ENCODE measurements at places on chromosomes 13 and 19.

- no peak for DNase-seq
Observed at GRCh38 chr19:10087296-10088061, 1.4 kb downstream of the SHFL start.

- no peak for DNase-seq
Observed at GRCh38 chr13:109816112-109816807, 29.9 kb upstream of the IRS2 start.

- no peak for DNase-seq
Observed at GRCh38 chr13:24153979-24154701, 6.4 kb upstream of the SPATA13 start.

DNA sequence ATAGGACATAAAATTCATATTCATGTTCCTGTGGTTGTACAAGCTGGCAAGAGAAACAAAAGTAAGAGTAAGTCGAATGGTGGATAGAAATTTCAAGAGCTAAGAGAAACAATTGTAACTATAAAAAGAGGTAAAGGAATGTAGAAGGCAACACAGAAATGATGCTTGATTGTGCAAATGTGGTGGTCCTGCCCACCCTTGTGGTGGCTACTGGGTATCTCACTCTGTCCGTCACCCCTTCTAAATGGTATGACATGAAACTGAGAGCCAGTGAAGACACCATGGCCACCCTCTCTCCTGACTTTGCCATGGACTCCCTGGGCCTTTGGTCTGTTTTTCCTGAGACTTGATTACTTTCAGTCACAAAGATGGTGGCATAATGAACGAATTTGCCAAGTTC is 925.9 kb upstream of the SLITRK6 start:
- DNase-seq = no peak

GRCh38 chr13:58619396-58620113 is 988.0 kb downstream of the PCDH17 start:
- no peak for DNase-seq

GRCh38 chr13:22189176-22190048 is 518.5 kb downstream of the FGF9 start:
- no peak for DNase-seq

DNA sequence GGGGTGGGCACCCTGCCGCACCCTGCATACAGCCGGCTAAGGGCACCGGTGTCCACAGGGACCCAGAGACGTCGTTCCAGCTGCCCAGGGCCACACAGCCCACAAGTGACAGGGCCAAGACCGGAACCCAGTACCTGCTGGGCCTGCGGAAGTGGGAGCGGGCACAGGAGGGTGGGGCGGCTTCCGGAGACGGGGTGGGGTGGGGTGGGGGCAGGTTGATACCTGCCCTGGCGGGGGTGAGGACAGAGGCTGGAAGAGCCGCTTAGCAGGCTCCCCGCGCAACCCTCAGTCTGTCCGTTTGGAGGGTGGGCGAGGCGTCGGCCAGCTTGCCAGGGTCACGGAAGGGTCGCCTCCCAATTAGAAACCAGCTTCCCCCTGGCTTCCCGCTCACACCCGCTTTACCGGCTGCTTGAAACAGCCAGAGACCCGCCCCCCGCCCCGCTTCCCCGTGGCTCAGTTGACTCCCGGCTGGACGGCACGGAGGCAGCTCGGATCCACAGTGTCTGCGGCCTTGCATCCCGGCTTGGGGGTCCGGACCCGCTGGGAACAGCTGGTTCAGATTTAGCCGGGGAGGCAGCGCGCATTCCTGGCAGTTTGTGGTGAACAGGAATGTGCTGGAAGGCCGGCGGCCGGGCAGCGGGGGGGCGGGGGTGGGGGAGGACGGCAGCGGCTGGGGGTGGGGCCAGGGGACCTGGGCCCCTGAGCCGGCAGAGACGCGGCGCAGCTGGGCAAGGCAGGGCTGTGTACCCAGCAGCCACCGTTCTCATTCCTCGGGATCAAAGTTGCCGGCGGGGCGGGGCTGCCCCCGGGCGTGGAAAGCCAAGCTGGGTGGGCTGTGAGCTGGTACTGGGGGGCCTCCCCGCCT is 1.9 kb downstream of the CNN2 start:
- DNase-seq = no peak

DNA sequence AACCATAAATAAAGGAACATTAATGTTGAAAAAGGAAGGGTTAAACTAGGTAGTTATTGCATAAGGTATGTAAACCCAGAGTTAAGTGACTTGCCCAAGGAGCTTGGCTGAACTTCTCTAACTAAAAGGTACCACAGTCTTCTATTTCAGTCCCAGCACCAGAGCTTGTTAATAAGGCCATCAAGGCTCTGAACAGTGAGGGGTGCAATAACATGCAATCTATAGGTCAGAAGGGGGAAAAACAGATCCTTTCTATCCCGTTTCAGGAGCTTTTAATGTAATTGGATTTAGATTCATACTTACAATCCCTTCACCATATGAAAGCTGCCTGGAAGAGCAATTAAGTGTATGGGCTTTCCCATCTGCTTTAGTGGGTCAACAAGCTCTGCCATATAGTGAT is 441.5 kb upstream of the SPRY2 start:
- DNase-seq = no peak

DNA sequence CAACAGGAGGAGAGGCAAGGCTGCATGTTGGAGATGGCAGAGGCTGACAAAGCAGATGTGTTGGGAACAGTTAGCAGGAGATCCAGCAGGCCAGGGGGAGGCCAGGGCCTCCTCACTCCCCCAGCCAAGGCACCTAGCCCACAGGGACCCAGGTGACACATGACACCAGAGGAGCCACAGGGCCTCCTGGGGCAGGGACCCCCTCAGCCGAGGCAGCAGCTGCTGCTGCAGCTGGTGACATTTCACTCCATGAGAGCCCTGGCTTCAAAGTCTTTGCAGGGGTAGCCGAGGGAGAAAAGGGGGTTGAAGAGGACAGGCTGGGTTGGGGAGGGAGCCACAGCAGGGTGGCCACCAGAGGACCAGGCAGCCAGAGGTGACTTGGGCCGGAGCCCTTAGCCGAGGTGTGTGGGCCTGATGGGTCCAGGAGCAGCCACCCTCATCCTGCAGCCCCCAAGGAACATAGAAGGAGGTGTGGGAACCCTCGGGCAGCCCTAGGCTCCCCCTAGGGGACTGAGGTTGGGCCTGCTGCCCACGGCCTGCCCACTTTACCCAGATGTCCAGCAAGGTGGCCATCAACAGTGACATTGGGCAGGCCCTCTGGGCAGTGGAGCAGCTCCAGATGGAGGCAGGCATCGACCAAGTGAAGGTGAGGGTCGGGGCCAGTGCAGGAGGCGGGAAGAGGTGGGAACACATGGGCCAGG is at the start of gene GNG14:
Gene GNG14 (plus strand): TSS at position 503 of the 701 bp plus-strand sequence. CDS start 51 bp downstream, at position 554.
- DNase-seq = no peak

GRCh38 chr19:12778017-12778904 is 2.9 kb upstream of the HOOK2 start:
- no peak for DNase-seq

DNA sequence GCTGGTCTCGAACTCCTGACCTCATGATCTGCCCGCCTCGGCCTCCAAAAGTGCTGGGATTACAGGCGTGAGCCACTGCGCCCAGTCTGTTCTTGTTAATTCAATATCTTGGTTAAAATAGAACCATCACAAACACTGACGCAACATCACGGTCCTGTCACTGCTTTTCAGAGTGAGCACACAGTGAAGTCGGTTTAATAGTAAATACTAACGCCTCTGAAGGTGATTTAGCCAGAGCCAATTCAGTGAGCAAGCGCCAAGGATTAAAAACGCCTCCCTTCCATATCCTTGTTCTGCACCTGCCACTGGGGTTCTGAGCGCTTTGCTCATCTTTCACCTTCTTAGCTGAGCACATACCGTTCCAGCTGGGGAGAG is 30.3 kb downstream of the LAMP1 start:
- no peak for DNase-seq

GRCh38 chr19:8569066-8569771 is 8.0 kb downstream of the MYO1F start:
- no peak for DNase-seq

GRCh38 chr19:47658431-47659348 is 49.8 kb downstream of the BICRA start:
- DNase-seq = no peak

GRCh38 chr13:58950911-58951310 is 1212.8 kb downstream of the DIAPH3 start:
- no peak for DNase-seq

DNA sequence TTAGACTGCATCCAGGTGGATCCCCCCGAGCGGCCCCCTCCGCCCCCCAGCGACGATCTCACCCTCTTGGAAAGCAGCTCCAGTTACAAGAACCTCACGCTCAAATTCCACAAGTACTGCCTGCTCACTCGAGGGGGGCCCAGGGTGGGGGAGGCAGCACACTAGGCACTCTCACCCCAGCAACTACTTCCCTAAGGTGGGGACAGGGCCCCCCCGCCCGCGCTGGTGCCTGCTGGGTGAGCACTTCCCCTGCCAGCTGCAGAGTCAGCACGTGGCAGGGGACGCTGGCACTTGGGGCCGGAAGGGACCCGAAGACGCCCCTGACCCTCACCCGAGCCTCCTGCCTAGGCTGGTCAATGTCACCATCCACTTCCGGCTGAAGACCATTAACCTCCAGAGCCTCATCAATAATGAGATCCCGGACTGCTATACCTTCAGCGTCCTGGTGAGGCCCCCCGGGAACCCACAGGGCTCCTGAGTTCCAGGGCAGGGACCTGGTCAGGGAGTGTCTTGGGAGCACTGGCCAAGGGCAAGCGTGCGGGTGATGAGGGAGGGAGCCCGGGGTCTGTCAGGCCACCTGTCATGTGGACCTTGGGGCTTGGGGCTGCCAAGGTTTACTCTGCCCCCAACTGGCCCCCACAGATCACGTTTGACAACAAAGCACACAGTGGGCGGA is 5.2 kb downstream of the MCOLN1 start:
- no peak for DNase-seq

GRCh38 chr13:66021846-66022245 is 1208.3 kb downstream of the PCDH9 start:
- no peak for DNase-seq

DNA sequence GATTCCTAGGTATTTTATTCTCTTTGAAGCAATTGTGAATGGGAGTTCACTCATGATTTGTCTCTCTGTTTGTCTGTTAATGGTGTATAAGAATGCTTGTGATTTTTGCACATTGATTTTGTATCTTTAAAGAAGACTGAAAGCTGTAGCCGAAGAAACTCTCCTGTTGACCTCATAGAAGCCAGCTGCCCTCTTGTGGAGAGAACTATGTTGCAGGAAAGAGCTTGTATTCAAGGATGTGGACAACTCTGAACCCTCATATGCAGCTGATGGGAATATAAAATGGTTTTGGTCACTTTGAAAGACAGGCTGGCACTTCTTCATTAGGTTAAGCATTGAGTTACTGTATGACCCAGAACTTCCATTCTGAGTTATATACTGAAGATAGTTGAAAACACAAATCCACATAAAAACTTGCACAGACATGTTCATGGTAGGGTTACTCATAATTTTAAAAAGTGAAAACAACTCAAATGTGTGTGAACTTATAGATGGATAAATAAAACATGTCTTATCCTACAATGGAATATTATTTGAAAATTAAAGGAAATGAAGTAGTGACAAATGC is 65.8 kb upstream of the SLITRK6 start:
- DNase-seq = no peak

GRCh38 chr13:27130223-27130978 is 41.2 kb downstream of the USP12 start:
- DNase-seq = no peak

DNA sequence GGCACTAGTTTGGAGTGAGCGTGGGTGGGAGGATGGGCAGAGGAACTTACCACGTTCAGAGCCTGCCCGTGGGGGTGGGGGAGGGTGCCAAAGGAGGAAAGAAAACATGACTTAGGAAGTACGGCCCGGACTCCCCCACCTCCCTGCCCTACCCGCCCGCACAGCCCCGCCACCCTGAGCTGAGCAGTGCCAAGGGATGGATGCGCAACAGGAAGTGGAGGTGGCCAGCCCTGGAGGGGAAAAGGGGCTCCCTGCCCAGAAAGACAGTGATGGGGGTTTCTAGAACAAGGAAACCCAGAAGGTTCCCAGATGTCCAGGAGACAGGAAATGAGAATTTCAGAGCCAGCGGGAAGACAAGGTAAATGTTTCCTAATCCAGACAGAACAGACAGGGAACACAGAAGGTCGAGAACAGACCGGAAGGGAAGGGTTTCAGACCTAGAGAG is 6.3 kb downstream of the TEAD2 start:
- no peak for DNase-seq

DNA sequence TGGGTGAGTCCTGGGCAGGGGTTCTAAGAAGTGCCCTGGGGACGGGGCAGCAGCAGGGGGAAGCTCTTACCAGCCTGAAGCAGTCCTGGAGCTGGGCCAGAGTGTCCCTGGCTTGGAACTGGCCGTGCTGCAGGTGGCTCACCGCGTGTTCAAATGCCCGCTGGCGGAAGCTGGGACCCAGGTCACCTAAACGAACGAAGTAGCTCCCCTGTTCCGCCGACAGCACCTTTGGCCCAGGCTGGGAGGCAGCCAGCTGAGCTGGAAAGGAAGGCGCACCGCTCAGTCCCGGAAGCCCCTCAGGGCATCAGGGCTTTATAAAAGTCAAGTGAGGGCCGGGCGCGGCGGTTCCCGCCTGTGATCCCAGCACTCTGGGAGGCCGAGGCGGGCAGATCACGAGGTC is 9.6 kb downstream of the PLIN4 start:
- no peak for DNase-seq

GRCh38 chr19:29966588-29967249 is 24.7 kb downstream of the URI1 start:
- no peak for DNase-seq

- DNase-seq = no peak
Observed at GRCh38 chr19:18319591-18320135, 3.2 kb downstream of the LSM4 start.

- no peak for DNase-seq
Observed at GRCh38 chr13:109545931-109546330, 240.5 kb downstream of the IRS2 start.

GRCh38 chr19:41334793-41335192 is 18.9 kb downstream of the TGFB1 start:
- DNase-seq = no peak

- no peak for DNase-seq
Observed at GRCh38 chr13:39415008-39415802, 187.8 kb downstream of the LHFPL6 start.

- no peak for DNase-seq
Observed at GRCh38 chr19:12749938-12750521, 1.6 kb upstream of the BEST2 start.

DNA sequence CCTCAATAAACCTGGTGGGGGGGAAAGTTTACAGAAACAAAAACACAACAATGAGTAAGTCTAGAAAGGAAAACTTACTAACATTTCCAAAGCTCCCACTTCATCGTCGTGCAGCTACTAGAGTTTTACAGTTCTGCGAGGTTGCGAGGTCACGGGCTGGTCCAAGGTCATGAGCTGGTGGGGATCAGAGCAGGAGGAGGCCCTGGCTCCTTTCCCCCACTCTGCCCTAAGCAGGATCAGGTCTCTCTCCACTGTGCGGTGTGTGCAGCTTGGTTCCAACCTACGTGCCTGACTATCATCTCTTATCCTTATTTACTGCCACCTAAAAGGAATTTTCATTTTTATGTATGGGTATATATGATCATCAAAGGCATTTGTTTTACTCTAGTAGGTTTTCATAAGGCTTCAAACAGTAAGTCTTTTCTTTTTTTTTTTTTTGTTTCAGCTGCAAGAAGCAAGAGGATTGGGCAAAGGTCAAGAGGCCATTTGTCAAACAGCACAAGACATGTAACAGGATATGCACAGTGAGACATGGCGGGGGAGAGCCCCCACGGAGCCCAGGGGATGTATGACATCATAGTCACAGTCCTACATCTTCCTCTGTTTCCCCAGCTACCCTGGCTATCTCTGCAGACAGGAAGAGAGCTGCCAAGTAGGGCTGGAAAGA is 76.6 kb upstream of the POMP start:
- no peak for DNase-seq

- no peak for DNase-seq
Observed at GRCh38 chr19:30171795-30172612, 200.2 kb upstream of the ZNF536 start.

Measured in activated gamma-delta T cell (primary cell).